Stimulated activated CD8-positive, alpha-beta memory T cell treated with anti-CD3 and anti-CD28 coated beads, Interleukin-15, amount 100 ng/mL, for 24 hours (primary cell): ENCODE measurements at places on chromosomes 16 and 17.

DNA sequence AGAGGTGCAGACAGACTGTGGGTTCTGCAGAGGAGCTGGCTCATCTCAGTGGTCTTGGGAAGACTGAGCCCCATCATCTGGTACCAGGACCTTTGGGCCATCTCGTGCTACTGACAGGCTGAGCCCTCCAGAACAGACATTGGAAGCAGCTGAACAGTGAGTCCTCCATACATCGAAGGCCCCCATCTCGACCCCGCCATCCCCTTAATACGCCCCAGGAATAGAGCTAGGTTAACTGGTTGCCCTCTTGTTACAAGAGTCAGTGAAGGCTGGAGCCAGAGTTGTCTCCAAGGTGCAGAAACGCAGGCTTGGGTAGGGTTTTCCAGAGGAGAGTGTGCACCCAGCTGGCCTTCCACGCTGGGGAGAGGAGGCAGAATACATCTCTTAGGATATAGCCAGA is 76.0 kb downstream of the N4BP1 start:
- DNase-seq, result no peak

DNA sequence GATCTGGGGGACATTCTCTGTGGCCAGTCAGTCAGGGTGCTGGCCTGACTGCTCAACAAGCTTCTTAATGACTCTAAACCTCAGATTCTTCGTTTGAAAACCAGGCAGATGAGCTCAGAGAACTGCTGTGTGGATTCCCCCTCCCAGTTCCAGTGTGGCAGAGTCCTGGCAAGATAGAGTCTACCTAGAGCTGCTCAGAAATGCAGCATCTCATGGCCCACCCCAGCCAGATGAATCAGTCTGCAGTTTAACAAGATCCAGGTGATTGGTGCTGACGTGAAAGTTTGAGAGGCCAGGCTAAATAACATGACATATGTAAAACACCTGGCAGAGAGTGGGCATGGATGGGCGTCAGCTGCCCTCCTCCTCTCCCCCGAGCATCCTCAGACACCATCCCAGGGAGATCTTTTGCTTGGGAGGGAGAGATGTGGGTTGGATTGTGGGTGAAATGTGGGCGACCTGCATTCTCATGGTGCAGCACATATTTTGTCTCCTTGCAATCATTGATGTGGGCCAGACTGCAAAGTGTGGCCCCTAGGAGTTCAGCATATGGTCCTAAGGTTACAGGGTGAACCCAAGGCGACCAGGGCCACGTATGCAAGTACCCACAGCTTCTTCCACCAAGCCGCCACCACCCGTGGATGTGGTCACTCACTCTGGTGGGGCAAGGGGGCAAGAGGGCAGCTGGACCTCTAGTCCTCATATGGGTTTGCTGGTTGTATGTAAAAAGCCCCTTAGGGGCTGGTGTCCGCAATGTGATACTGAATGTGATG is 19.5 kb downstream of the SOCS3 start:
- no peak for DNase-seq

DNA sequence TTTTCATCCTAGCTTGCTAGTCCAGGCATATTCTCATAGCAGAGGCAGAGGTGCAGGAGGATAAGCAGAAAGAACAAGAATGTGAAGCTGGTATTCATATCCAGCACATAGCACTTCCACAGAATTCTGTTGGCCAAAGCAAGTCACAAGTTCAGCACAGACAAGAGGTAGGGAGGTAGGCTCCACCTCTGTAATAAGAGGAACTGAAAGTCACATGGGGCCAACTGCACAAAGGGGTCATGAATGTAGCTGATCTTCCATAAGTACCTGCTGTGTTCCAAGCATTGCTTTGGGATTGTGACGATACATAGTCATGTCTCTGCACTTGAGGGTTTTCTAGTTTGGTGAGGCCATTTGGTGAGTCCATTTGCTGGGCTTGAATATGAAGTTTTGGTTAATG is 110.8 kb upstream of the MPHOSPH6 start:
- no peak for DNase-seq

DNA sequence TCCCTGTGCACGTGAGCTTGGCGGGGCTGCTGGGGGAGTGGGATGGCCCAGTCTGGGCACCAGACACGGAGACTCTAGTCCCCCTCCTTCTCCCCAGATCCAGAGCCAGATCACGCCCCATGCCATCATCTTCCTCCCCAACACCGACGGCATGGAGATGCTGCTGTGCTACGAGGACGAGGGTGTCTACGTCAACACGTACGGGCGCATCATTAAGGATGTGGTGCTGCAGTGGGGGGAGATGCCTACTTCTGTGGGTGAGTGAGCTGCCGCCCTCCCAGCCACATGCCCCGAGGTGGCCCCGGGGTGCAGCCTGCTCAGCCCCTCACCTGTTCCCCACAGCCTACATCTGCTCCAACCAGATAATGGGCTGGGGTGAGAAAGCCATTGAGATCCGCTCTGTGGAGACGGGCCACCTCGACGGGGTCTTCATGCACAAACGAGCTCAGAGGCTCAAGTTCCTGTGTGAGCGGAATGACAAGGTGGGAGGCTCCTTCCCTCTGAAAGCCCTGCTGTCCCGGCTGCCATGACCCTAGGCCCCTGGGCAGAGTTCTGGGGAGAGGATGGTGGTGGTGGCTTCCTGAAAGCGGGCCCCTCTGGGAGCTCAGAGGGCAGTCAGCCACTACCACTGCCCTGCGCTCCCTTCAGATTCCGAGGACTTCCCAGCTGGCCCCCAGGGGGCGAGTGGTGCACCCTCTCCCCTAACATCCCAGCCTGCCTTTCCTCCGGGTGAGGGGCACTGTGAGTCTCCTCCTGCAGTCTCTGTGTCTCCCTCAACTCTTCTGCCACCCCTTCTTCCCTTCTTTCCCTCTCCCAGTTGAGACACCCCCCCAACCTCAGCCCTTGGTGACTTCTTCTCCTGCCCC is 2.8 kb upstream of the C17orf107 start:
- no peak for DNase-seq

GRCh38 chr16:11554053-11554452 is 32.7 kb downstream of the LITAF start:
- DNase-seq, result no peak

DNA sequence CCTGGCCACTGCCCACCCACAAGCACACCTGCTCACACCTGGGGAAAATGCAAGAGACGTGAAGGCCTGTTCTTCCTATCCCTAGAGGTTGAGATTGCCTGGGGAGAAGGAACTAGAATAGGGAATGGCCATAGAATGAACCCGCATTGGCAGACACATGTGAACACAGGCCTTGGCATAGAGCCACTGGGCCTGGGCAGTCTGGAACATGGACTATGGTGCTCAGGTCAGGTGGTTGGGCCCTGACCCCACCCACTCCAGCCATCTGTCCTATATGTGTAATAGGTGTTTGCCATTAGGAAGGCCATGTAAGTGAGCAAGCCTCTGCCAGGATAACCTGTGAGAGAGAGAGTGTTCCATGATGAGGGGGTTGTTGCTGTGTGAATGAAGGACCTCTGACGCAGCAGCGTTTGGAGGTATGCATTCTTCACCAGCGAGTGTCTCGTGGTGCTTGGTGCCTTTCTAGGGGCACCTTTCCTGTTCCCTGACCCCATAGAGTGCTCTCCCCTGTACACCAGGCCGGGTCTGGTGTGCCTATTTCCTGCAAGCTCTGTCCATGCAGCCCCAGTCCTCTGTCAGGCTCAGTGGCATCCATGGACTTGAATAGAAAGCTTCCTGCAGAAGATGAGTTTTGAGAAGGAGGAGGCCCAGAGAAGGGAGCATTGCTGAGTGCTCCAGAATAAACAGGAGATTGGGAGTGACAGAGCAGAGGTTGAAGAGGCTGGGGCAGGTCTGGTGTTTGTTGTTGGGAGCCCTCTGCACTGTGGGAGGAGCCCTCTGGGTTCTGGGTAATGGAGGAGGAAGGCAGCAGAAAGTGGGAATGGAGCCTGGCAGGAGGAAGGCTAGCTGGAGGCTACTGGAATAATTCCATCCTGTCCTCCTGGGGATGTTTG is 15.6 kb downstream of the CTRL start:
- no peak for DNase-seq

- DNase-seq, result no peak
These were observed 9.1 kb downstream of the WSCD1 start for GRCh38 chr17:6079155-6079888.

- no peak for DNase-seq
These were observed 690 bp downstream of the PITPNC1 start for GRCh38 chr17:67377488-67378453.

DNA sequence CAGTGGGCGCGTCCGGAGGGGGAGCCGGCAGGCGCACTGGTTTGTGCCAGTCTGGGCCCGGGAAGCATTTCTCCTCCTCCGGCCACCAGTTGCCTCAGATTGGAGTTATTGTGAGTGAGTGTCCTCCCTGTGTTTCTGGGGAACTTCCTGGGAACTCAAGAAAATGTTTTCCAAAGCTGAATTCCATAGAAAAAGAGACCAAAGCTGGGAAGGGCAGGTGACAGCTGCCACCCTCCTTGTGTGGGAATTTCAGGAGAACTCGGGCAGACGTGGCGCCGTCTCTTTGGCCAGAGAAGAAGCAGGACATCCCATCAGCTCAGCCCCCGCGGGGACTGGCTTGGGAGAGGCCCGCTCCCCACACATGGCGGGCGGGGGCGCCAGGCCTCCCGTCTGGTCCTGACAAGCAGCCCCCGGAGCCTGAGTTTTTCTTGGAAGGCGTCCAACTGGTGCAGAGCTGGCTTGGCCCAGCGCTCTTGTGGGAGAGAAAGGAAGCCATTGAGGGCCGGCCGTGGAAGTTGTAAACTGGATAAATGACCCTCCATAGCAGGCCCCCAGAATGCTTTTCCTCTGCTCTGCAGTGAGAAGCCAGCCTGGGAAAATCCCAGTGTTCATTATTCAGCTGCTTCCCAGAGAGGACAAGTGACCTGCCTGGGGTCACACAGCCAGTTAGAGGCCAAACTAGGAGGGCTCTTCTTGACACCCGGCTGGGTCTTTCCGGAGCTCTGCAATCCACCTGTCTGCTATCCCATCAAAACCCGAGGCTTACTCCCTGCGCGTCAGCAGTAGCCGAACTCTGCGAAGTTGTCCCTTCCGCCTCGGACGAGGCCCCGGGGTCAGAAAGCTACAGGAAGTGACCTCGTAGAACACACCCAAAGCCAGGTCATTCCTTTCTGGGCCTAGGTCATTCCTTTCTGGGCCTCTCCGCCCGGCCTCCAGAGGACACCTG is 39.2 kb upstream of the GSE1 start:
- DNase-seq, result no peak

GRCh38 chr17:67500677-67501300 is 123.7 kb downstream of the PITPNC1 start:
- DNase-seq, result no peak

DNA sequence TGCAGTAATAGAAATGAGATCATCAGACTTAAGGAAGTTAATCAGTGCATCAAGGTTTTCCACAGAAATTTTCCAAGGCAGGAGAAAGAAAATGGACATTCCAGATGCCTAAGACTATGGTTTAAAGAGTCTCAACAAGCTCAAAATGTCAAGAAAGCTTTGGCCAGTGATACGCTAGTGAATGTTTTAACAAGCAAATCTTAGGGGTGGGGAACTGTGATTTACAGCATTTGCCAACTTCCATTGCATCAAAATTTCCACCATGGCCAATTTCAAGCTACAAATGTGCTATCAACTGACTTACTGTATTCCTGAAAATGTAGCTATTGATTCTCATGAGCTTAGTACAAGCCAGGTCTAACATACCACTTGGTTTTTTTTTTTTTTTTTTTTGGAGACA is 82.4 kb upstream of the CLEC3A start:
- DNase-seq, result no peak

GRCh38 chr16:75138636-75139035 is 9.7 kb upstream of the ZFP1 start:
- DNase-seq, result no peak

GRCh38 chr17:58331815-58332777 is 3.5 kb upstream of the TSPOAP1 start:
- peak; percentile 90 for DNase-seq

DNA sequence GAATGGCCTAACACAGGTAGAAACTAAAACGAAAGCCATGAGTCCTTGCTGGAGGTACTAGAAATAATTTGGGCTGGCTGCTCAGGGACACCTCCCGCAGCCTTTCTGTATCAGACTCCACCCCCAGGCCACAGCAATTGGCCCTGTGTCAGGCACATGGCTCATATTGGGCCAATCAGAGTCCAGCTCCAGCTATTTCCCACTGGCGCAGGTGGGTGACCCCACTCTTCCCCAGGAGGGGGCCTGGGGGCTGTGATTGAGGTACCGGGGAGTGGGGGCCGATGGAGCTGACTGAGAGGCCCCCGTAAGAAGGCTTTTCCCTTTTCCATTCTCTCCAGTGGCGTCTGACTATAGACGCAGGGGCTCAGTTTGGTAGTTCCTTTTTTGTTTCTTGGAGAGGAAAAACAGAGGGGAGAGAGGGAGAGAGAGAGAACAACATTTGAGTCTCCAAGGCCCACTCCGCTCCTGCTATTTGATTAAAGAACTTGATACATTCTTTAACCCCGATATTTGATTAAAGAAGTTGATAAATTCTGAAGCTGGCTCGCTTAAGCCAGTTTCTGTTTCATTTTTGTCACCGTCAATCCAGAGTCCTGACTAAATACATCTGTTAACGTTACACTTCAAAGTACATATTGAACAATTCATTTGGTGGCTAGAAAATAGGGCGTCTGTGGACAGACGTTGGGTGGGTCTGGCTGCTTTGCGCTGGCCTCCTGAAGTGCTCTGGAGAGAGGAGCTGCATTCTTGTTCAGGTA is 26.3 kb downstream of the FOXL1 start:
- no peak for DNase-seq

DNA sequence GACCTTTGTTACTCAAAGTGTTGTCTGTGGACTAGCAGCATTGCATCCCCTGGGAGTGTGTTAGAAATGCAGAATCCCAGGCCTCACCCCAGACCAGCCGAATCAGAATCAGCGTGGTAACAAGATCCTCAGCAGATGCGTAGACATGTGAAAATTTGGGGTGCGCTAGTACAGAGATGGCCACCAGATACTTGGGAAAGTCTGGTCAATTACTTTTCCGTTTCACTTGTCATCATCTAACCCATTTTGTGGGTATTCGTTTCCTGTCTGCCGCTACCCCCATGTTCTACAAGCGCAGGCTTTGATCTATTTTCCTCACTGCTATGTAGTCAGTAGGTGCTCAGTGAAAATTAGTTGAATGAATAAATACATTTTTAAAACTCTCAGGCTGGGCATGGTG is 33.1 kb upstream of the HERPUD1 start:
- DNase-seq, result no peak

DNA sequence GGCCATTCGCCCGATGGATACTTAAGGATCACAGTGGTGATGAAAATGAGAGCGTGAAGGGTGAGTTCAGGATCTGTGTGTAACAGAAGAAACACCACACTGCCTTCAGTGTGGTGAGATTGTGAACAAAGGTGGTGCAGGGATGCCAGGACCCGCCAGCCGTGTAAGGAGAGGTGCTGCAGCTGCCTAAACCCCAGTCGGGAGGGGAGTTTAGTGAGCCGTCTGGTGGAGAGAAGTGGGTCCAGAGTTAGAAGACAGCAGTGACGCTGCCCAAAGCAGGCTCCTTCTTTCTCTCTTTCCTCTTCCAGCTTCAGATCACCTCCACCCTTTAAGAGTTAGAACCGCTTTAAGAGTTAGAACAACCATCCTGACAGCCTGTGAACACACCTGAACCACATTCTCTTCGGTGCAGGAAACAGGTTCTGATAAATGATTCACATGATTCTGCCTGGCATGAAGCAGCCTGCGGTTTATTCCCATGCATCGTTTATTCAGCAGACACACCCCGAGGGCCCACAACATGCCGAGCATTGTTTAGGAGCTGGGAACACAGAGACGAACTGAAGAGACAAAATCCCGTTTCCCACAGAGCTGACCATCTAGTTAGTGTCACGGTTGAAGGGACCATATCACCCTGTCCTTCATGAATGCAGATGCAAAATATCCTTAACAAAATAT is 84.0 kb upstream of the DNAH17 start:
- no peak for DNase-seq
